ENCODE measurements at places on chromosomes 3 and 15.

- no peak for DNase-seq
These were observed 531.8 kb downstream of the EPHB1 start for GRCh38 chr3:135326851-135327250.

- DNase-seq, result no peak
These were observed 149.4 kb downstream of the SNRK start for GRCh38 chr3:43435706-43436105.

GRCh38 chr3:127915115-127915936 is at the start of gene KBTBD12:
Gene KBTBD12 (plus strand): TSS chr3:127915232. CDS start chr3:127923062, 7,830 bp downstream.
- DNase-seq, result peak; percentile 12

GRCh38 chr3:20912406-20912805 is 726.4 kb upstream of the SGO1 start:
- peak; percentile 54 for DNase-seq

- peak; percentile 27 for DNase-seq
These were observed 47.7 kb downstream of the ZBTB20 start for GRCh38 chr3:115099134-115099985.

- no peak for DNase-seq
These were observed 534.7 kb upstream of the IL12A start for GRCh38 chr3:159453945-159454344.

Measured in GM23248 (cell line).